Urinary bladder (tissue), 4 donors: ENCODE measurements at places on chromosomes 2 and 18. TPM values are rescaled to one million over a fixed set of nuclear protein-coding genes. Genes with fewer than 3 reads are reported as not detected.

DNA sequence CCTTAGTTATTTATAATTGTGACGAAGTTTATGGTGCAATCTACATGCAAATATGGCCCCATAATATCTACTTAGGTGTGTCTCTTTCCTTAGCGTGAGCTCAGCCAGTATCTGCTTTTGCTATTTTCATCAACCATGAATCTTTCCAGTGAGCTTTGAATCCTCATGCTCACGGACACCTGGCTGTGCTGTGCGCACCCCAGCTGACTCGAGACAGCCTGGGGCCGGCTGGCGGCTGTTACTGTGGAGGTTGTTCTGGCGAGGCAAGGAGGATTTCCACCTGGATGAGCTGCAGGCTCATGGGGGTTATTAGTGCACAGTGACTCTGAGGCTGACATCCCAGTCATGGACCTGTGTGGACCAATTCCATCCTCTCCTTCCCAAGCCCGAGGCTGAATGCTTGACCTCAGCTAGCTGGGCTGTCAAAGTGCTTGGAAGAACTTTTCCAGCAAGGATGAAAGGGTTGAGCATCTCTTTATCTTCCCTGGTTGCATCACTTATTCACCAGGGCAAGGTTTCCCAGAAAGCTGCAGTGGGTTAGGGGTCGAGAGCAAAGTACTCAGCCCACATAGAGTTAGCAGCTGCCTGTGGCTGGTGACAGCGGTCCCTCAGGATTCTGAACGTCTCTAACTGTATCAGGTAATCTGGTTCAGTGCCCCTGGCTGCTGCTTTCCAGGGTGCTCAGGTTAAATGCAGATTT lies 141.7 kb downstream of the ARL4C start:
- no peak for DNase-seq

DNA sequence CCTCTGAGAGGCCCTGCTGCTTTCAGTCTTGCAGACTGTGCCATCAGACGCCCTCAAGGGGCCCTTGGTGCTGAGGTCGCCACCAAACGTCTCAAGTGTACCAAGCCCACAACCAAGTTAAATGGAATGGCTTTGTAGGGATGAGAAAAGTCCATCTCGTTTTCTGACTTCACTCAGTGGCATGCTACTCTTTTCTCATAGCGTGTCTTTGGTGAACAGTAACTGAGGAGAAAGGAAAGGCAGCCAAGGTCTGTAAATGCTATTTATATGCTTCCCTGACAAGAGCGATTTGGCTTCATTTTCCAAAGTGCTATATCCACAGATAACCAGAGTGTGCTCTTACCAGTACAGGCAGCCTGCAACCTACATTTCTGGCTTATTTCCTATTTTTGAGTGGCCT lies 123.0 kb downstream of the MTX2 start:
- DNase-seq, result peak; percentile 15

The C1QL2 gene
- total RNA-seq, result not detected

- no peak for DNase-seq
Observed at GRCh38 chr2:239307221-239307569, 93.6 kb downstream of the HDAC4 start.

- no peak for DNase-seq
Observed at GRCh38 chr18:27901424-27902226, 275.3 kb downstream of the CDH2 start.

DNA sequence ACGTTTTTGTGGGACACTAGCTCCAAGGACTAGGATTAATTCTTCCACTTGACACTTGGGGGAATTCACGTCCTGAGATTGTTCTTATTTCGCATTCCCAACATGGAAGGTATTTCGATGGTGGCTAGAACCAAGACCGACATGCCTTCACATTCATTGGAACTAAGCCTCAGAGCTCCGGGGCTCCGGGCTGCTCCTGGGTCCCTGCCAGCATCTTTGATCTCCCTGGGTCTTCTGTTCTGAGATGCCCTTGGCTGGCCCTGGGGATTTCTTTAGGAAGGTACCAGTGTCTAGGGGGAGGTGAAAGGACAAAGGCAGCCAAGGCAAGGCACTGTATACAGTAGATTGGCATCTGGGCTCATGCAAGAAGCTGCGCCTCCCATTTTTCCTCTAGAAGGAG lies 76.8 kb downstream of the DYSF start:
- no peak for DNase-seq

DNA sequence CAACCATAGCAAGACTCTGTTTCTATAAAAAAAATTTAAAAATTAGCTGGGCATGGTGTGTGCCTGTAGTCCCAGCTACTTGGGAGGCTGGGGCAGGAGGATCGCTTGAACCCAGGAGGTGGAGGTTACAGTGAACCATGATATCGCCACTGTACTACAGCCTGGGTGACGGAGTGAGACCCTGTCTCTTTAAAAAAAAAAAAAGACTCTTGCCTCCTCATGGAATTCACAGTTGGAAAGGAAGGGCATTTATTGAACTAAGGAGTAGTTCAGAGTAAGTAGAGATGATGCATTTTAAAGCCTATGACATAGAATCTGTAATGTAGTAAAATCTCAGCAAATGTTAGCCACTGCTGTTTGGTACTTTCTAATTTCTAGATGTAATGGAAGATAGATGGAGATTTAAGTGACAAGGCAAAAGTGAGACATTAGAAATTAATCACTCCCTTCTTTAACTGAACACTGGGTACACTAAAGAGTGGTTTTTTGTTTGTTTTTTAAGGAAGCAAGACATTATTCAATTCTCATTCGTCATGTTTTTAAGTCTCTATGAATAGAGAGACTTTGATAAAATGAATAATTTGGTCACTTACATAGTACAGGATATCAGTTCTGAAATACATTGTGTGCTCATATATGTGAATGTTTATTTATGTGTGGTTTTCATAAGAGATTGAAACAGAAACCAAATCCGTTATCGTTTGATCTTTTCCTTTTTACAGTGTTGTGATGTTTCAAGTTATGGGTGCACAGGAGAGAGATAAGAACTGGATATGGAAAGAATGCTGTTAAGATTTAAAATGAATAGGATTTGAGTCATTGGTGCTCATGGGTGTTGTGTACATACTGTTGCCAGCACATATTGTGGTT lies 186.1 kb upstream of the STON1 start:
- peak; percentile 50 for DNase-seq

DNA sequence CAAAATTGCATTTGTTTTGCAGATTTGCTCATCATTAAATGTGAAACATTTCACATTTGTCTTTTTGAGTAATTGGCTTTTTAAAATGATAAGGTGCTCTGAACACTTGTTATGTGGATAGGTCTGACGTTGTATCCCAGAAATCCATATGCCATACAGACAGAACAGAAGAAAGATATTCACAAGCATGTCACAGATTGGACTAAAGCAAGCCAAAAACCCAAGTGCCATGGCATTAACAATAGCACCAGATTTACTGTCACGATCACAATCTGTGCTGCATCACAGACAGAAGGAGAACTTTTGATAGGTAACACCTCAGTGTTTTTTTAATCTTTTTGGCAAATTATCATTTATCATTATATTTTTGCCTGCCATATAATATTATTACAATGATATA lies 272.6 kb downstream of the ARHGAP15 start:
- no peak for DNase-seq

DNA sequence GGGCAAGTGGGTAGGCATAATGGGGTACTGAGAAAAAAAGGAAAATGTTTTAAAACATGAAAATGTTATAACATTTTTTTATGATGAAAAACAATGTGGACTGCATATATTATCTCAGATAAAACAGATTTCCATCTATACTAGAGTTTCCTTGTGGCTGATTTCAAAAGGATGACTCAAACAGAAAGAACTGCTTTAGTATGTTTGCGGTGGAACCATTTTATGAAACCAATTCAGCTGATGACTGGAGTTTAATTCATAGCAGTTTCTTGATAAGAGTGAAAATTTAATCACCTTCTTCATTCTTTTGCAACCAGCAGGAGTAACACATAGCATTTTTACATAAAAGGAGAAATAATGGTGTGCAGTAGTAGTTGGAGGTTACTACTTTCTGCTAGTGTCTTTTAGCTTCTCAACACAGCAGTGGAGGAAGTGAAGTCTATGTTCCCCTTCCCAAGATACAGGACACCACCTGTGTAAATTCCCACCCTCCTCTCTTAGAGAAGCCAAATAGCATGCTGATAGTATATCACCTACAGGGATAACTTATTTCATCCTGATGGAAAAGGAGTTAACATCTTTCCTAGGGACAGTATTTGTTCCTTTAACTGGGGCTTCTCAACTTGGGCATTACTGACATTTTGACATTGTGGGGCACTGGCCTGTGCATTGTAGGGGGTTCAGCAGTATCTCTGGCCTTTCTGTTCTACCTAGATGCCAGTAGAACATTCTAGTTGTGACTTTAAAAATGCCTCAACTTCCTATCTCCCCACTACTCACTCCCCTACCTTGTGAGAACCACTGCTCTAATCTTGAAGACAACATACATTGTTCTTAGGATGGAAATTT lies 29.9 kb downstream of the PELI1 start:
- no peak for DNase-seq

The CYP26B1 gene
- total RNA-seq, result 4.7 TPM

- no peak for DNase-seq
Observed at GRCh38 chr2:143452817-143453451, 323.7 kb downstream of the ARHGAP15 start.

GRCh38 chr18:44853430-44853829 lies 172.7 kb downstream of the SETBP1 start:
- no peak for DNase-seq

- no peak for DNase-seq
Observed at GRCh38 chr2:137721733-137722132, 242.5 kb upstream of the HNMT start.

- DNase-seq, result no peak
Observed at GRCh38 chr2:43759195-43759594, 14.6 kb upstream of the DYNC2LI1 start.

DNA sequence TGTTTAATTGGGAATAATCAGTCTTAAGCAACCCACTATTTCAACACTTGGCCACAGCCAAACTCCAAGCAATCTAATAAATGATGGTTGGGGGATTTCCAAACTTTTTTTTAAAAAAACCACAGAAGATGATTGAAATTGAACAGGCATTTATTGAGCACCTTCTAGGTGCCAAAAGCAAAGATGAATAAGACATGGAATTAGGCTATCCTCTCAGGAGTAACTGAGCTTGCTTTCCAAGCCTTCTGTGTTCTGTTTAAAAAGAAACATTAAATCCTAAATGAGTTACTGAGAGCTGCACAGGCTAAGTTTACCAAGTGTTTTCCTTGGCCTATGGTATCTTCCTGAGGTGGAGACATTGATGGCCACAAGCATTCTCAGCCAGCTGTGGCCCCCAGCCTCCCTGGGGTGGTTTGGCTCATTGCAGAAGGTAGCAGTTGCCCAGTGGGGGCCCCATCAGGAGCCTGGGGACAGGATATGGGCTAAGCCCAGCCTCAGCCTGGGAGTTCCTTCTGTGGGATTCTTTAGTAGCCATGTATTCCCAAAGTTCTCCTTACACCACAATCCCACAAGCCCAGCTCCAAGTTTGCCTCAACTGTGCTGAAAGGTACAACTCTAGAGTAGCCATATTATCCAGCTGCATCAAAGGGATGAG lies 174.3 kb downstream of the C1D start:
- no peak for DNase-seq

GRCh38 chr2:100647709-100648108 lies 84.9 kb downstream of the PDCL3 start:
- DNase-seq, result no peak

DNA sequence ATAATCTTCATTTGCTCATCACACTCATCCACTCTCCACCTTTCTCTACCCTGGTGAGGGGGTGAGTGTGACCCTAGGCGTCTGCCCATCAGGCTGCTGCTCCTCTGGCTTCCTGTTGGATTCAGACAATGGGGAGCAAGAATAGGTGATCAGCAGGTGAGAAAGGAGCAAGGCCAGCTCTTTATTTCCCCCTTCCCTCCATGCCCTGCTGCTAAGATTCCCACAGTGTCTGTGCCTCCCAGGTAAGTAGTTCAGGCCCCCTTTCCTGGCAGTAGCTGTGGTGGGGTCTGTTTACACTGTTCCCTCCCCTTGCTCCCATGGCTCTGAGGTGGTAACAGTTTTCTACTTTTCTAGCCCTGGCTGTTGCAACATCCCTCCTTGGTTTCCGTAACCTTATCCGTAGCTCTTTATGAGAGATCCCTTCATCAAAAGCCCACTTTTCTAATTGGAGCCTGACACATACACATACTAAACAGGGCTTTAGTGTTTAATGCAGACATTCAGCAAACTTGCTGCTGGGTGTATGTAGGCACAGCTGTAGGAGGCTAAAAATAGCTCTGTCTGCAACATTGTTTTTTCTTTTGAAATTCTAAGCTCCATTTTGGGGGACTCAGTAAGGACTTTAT lies 27.5 kb downstream of the MAP2 start:
- DNase-seq, result no peak

The CERKL gene
- total RNA-seq, result not detected

DNA sequence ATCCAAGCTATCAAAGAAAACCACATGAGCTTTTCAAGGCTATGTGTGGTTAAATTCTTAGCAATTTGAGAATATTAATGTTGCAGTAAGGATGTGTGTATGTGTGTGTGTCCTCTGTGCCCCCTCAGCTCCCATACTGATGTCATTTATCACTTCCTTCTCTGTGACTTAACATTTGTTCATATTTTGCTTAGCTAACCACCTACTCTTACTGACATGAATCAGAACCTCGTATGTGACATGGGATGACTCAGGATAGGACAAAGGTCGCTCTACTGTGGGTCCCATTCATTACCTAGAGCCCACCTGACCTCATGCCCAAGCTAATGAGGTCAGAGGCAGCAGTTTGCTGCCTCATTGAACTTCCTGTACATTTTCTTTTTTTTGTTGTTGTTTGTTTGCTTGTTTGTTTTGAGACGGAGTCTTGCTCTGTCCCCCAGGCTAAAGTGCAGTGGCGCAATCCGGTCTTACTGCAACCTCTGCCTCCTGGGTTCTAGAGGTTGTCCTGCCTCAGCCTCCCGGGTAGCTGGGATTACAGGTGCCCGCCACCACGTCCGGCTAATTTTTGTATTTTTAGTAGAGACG lies 36.3 kb downstream of the MOGAT1 start:
- no peak for DNase-seq

The LTBP1 gene
- total RNA-seq, result 175 TPM

GRCh38 chr2:112255875-112256274 lies 1.0 kb upstream of the ZC3H8 start:
- no peak for DNase-seq

GRCh38 chr2:172878260-172878659 lies 142.6 kb downstream of the RAPGEF4 start:
- no peak for DNase-seq

DNA sequence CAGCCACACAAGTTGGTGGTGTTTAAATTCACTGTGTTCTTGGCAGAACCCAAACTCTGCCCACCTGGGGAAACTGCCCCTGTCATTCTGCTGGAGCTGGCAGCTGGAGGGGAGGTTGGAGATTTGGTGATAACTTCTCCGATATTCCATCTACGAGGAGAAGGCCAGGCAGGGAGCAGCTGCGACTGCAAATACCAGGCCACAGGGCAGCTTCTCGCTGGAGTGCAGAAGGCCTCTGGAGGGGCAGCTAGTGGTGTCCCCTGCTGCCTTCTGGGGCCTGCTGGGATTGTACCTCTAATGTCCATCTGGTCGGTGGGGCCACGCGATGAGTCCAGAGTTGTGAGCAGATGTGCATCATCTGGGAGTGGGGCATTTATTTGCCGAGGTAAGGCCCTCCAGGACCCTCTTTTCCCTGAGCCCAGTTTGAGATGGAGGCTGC lies 98.9 kb downstream of the ACKR3 start:
- no peak for DNase-seq

- no peak for DNase-seq
Observed at GRCh38 chr2:141534666-141535362, 596.0 kb downstream of the LRP1B start.

GRCh38 chr2:63851691-63852311 lies 10.1 kb downstream of the UGP2 start:
- no peak for DNase-seq

The KANSL1L gene
- 92.5 TPM for total RNA-seq
